ENCODE measurements at places on chromosomes 5 and 9. TPM values are rescaled to one million over a fixed set of nuclear protein-coding genes. Genes with fewer than 3 reads are reported as not detected.
A peak's percentile ranks its signal among the peaks of the same experiment; 100 is the strongest.

VLDLR gene
- total RNA-seq, result 18.0 TPM

DNA sequence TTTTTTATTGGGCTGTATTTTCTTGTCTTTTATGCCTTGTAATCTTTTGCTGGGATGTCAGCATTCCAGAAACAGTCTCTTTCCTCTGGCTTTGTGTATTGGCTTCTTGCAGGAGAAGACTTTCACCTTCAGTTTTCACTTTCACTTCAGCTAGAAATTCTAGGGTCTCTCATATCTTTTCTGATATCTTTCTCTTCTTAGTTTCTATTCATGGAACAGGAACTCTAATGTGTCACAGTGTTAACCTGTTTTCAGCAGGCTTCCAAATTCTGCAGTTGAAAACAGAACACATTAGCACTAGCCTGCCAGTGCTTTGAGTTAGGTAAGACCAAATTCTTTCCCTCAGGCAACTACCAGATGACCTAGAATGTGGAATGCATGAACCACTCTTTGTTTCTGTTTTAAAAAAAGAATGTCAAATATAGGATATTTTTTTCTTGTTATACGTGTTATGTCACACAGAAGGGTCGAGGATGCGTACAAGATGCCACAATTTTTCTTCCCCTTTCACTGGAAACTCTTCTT, 164.7 kb downstream of the TUSC1 start:
- no peak for DNase-seq

GRCh38 chr5:89097103-89097502, 214.1 kb upstream of the MEF2C start:
- DNase-seq, result no peak

NEUROG1 gene
- not detected for total RNA-seq

DNA sequence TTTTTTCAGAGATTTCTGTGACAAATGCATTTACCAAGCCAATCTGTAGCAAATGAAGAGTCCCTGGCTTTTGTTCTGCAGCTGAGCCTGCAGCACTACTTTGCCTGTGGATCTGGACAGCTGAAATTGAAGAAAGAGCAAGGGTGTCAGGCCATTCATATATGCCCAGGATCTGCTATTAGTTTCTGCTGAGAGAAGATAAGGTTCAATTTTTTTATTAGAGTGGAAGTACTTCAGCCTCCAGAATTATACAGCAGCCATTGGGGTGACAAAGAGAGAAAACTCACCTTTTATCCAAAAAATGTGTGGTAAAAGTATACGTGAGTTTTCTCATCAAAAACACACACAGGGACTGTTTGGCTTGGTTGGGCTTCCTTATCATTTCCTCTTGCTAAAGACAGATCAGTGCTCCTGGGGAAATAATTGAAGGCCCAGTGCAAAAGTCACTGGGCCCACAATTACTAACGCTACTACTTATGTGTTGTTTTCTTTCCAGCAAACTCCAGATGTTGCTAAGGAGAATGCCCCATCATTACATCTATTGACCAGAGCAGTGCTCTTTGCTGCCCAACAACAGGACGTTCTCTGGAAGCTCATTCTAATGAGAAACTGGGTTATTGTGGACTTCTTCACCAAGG, 138.6 kb downstream of the CEMIP2 start:
- DNase-seq, result no peak

IFNA2 gene
- not detected for total RNA-seq

GRCh38 chr9:110276781-110277180, 20.5 kb upstream of the TXN start:
- DNase-seq, result no peak

GRCh38 chr5:175257128-175257846, 186.7 kb downstream of the DRD1 start:
- DNase-seq, result no peak

APBA1 gene
- 15.2 TPM for total RNA-seq

DNA sequence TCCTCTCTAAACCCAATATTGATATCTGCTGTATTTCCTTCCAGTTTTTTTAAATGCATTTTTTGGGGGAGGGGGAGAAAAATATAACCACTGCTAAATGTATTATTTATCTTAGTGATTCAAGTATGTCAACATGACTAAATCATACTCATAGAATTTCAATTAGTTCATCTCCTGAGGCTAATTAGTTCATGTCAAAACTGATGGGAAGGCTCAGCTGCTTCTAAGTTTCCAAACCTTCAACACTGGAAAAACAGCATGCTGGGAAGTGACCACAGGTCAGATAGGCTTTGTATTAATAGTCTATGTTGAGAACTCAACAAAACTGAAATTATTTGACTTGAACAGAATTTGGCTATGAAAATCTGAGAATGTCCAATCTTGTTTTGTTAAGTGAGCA, 118.7 kb downstream of the TTLL11 start:
- DNase-seq, result no peak

- no peak for DNase-seq
Measured at GRCh38 chr5:123204251-123204650, 115.2 kb downstream of the PRDM6 start.

DNA sequence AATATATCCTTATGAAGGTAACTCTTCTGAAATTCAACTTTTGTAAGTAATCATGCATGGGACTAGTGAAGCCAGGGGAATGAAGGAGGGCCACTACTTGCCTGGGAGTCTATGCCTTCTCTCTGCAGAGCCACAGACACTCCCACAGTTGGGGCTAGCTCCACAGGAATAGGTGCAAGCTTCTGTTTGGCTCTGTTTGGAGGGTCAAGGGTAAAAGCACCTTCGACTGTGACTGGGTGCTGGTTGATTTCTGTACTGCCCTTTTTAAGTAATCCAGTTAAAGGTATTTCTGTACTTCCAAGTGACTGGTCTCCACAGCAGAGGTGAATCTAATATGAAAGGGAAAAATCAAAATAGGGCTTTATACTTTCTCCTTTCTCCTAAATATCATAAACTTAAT, 32.2 kb downstream of the CEP120 start:
- no peak for DNase-seq

- no peak for DNase-seq
Measured at GRCh38 chr5:42779083-42779482, 22.5 kb downstream of the CCDC152 start.

GRCh38 chr9:34252670-34253459, 74.0 kb downstream of the UBAP1 start:
- no peak for DNase-seq

DNA sequence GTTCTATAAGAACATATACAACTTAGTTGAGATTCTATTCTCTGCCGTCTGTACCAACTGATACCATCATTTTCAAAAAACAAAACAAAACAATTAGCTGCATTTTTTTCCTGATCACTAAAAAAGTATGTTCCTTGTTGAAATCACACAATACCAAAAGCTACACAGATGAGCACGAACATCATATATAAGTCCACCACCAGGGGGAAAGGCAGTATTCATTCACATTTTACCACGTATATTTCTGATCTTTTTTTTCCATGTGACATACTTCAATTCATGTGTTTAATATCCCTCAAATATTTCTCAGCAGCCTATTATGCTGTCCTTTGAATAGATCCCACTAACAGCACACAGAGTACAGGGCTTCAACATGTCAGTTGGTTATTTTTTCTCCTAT, 40.6 kb downstream of the IRX2 start:
- no peak for DNase-seq

- no peak for DNase-seq
Measured at GRCh38 chr5:59703789-59704188, 189.7 kb downstream of the PDE4D start.

IFNB1 gene
- total RNA-seq, result not detected

DNA sequence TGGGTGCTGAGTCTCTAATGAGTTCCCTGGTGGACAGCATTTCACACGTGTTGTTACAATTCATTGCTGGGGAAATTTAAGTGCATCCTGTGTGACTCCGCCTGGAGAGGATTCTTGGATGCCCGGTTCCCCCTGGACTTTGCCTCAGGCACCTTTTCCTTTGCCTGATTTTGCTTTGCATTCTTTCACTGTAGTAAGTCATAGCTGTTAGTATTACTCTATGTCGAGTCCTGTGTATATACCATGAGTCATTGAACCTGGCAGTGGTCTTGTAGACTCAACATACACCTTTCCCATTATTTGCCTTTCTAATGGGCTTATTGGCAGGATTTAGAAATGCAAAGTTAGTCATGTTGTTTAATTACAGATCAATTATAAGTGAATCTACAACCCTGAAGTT, 81.9 kb upstream of the DHFR start:
- DNase-seq, result no peak

DNA sequence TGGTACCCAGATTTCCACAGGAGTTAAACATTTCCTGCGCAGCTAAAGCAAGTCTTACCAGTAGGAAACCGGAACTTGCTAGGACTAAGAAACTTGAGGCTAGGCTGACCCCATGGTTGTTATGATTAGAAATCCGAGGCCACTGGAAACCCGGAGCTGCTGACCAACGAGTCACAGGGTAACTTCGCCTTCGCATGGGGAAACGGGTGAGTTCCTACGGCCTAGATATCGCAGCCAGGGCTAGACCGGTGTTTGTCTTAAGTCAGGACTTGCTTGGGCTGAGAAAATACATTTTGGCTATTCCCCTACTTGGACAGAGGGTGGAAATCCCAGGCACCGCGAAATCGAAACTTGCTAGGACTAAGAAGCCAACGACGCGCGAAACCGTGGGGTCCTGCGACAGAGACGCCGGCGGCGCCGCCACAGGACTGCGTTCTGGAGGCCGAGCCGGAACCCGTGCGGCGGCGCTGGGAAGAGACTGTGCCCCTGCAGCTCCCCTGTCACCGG, 1.6 kb upstream of the ANXA2R start:
- DNase-seq, result peak; percentile 56

- DNase-seq, result no peak
Measured at GRCh38 chr5:132915681-132916080, 42.2 kb downstream of the LEAP2 start.

DNA sequence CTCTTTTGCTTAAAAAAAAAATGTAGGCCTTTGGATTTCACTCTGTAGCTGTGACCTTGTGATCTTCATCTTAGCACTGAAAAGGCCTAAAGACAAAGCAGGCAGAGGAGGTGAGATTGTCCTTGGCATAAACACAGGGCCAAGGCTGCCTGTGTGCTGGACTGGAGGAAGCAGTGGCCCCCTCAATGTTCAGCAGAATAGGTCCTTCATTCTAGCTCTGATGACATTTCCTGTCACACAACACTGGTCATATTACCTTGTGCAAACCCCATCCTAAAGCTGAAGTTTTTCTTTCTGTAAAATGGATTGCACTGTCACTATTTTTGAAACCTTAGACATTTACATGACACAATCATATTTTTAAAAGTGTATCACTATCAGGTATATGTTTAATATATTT, 147.4 kb downstream of the INSYN2B start:
- no peak for DNase-seq

IL4 gene
- total RNA-seq, result not detected

DNA sequence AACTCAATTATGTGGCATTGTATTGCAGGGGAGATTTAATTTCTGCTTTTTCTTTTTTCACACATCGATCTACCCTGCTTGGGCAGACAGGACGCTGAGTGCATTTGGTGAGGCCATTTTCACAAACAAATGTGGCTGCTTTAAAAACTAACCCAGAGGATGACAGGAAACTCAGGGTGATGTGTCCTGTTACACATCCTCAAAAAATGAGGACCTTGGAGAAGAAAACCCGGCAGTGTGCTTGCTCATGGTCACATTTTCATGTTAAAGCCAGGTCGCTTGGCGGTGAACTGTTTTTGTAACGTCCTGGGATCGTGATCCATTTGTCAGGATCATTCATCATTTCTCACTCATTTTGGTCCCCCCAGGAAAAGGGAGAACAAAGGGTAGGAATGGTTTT, 478.3 kb upstream of the ADAMTS16 start:
- no peak for DNase-seq
